NK-92 treated with Interleukin-12 subunit alpha and Interleukin-12 subunit beta, amount 100 ng/mL, for 24 hours (cell line): ENCODE measurements at places on chromosomes 6 and 20.

- no peak for DNase-seq
Measured at GRCh38 chr6:18154507-18155149, at the start of gene TPMT. TPMT (minus strand) TSS chr6:18155077; CDS start chr6:18149127, 5,950 bp downstream.

DNA sequence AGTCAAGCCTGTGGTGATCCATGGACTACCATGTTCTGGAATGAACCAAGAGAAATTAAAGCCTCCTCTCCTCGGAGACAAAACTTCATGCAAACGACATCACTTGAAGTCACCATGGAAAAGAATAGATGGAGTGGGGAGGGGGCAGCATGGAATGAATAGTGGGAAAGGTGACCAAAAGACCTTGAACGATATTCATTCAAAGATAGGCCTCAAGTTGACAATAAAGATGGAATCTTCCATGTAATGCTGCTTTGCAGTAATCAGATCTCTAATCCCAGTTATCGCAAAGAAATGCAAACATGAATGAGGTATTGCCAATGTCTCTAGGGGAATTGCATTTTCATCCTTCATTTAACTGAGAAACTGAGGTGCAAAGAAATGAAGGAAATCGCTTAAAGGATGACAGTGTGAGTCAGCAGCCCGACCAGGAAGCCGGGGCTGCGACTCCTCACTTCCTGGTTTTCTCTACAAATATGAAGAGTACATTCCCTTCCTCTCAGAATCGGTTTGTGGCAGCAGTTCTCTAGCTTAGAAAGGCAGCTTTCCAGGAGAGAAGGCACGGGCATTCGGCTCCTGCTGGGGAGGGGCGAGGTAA, 65.6 kb upstream of the RREB1 start:
- DNase-seq, result no peak

DNA sequence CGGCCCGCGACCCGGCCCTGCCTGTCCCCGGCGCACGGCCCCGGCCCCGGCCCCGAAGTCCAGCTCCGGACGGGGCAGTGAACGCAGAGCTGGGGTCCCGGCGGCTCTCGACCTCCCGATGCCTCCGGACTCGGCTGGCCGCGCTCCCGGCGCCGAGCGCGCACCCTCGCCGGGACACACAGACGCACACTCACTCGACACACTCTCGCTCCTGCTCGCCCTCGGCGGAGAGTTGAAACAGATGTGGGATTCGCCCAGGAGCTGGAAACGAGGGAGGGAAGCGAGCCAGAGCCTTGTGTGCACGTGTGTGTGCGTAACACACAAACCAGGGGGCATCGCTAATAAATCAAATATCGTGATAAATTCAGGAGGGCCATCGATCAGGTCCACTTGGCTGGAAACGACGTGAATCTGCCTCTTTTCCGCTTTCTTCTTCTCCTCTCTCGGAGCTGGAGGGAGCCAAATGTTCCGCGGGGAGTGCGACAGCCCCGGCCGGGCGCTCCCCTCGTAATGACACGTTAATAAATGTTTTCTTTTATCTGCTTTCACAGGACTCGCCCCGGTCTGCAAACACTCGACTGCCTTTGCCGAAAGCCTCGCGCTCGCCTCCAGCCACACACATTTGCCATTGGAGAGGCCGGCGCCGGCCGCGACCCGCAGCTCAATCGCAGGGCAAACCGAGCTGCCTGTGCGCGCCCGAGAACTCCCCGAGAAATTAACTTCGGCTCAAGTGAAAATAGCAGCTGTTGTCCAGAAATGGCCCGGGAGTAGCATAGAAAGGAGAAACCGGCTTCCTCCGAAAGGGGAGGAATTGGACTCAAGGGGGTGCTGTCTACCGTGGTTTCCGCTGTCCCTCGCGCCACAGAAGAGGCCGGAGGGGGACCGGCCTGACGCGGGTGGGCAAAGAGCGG, 828 bp upstream of the SULF2 start:
- no peak for DNase-seq

DNA sequence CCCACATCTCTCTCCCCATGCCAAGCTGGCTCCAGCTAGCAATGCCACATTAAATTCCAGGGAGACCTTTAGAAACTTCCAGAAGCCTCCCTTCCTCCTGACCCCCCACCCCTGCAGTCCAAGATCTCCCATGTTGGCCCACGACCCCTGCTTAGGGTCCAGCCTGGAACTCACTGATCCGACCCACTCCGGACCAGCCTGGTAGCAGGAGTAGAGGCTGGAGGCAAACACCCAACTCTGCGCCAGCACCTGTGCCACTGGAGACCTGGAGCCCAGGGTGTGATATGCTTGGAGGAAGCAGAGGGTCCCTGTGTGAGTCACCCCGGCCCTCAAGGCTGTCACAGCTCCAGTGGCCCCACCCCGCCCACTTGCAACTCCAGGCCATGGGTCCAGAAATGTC, 3.3 kb upstream of the ULBP1 start:
- no peak for DNase-seq

DNA sequence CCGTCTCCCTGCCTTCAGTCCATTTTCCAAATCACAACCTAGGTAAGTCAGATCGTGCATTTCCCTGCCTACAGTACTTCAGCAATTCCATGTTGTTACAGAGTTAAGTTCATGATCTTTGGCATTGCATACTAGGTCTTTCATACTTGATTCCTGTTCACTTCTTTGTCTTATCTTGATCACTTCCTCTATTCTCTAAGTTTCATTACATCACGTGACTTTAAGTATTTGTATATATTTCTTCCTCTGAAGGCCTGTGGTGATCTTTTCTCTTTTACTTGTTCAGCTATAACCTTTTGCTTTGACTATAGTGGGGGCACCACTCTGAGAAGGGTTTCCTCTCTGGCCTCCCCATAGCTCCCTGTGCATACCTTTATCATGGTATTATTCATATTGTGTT, 100.2 kb downstream of the TRMT11 start:
- no peak for DNase-seq

- no peak for DNase-seq
Measured at GRCh38 chr6:149024361-149024760, 277.5 kb downstream of the UST start.

DNA sequence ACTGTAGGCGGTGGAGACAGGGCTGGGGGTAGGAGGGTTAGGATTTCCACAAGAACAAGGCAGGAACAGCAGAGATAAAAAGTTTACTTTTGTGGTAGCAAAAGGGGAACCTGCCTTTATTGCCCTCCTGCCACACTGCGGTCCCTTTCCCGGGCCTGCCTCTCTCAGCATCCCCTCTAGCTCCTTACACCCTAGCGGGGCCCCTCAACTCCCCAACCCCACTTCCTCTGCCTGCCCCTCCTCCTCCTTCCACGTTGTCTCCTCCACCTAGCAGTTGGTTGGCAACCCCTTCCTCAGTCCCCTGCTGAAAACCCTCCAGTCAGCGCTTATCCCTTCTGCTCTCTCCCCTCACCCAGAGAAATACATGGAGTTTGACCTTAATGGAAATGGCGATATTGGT, 714 bp downstream of the AIF1 start:
- DNase-seq, result no peak

DNA sequence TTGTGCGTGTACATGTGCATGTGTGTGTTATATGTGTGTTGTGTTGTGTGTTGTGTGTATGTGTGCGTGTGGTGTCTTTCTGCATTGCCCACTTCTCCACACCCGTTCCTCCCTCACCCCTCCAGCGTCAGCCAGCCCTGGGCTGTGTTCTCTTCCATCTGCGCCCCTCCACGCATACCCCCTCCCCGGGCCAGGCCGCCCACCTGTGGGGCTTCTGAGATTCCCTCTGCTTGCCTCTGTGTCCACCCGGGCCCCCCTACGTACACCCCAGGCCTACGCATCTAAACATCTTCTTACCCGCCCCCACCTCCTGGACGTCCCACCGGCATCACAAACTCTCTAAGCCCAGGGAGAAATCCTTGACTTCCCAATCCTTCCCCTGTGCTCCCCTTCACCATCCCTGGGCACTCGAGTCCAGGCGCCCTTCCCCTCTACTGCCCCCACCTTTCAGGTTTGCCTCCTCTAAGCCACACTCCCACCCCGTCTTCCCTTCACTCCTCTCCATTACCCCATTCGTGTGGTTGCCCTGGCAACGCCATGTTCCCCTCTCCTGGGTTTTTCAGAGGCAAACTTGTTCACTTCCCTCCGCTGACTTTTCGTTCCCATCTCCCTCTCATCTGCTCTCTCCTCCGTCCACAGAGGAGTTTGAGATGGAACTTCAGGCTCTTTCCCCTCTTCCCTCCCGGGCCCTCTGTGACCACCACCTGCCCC, 81.7 kb upstream of the NNAT start:
- no peak for DNase-seq
